ENCODE measurements at places on chromosomes 12 and 14.

DNA sequence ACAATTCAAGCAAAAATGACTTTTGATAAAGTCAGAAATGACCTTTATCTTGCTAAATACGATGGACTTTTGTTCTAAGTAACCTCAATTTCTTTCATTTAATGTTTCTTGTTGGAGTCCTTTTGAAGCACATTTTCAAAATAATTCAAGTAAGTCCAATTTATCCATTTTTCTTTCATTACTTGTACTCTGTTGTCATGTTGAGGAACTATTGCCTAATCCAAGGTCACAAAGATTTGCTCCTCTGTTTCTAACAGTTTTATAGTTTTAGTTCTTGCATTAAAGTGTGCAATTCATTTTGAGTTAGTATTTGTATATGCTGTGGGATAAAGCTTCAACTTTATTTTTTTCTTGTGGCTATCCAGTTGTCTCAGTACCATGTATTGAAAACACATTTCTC, 66.7 kb downstream of the CCER1 start:
- no peak for DNase-seq

GRCh38 chr12:93040367-93040766, 111.3 kb upstream of the EEA1 start:
- DNase-seq: no peak

DNA sequence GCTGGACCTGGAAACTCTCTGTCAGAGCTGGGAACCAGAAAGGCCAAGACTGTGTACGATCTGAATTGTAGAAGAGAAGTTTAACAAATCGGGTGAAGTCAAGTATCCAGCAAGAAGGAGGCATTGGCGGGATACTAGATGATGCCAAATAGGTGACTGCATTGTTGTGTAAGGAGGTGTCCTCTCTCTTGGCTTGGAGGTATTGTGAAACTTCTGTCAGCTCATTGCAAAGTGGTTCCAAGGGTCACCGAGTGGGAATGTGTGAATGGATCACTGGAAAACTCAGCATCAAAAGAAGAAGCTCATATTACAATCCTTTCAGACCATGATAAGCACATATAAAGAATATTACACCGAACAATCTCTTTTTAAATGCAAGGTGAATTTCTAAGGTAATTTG, 11.7 kb downstream of the NAV3 start:
- no peak for DNase-seq

DNA sequence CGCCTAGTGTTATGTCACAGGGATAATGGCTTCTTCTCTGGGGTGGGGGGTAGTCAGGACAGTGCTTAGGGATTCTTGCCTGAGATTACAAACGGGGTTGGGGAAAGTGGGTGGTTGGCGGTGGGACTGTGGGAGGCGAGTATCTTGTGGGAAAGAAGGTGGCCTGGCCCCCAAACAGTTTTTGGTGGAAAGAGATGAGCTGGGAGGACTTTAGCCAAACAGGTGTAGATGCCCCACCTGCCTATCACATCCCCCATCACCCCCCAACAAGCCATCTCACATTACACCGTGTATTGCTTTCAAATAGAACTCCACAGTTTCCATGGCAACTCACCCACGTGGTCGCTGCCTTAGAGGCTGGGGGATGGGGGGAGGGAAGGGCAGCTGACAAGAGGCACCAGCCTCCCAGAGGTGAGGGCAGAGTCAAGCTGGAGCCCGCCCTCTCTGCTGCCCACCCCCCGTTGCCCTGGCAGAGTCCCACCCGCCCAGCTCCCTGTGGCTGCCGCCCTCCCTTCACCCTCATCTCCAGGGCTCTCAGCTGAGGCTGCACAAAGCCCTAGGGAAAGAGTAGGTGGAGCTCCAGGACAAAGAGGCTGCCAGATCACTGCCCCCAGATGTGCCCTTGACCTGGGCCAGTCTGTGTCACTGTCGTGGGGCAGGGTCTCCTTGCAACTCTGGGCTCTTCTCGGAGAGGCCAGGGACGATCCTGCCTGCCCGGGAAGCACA, 98.3 kb downstream of the LRRC74A start:
- DNase-seq: no peak

DNA sequence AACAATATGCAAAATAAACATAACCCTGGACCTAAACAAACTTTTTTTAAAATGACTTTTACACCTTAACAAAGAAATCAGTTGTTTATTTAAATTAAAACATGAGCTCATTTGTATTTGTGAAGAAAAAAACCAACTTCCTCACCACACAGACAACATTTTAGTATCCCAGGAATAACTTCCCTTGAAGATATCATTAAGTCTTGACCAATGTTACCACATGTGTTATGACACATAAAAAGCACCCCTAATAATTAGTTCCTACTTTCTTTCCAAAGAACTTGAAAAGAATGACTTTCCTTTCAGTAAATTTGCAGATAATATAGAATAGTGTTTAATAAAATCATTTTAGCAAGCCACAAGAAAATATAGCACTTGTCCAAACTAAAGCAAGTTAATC, 42.4 kb downstream of the DUSP16 start:
- no peak for DNase-seq

- DNase-seq: peak; percentile 31
These were observed 29.5 kb downstream of the SLC25A21 start for GRCh38 chr14:37142835-37143401.

GRCh38 chr12:21546716-21547115, 20.6 kb downstream of the SPX start:
- DNase-seq: no peak

DNA sequence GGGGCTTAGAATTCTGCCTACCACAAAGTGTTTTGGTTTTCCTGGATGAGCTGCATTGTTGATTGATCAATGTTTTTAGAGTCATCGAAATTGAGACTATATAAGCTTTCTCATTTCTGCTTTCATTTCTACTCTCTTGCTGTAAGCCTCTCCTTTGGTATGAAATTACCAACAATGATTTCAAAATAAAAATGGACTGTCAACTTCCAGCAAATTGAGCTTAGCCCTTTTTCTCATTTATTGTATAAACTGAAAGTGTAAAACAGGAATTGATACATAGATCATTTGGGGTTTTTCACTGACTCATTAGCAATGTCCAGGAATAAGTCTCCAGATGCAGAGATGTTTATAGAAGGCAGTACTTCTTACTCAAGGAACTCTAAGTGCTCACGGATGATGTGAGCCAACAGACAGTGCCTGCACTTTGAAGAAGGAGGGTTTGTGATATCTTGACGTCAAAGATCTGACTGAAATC, 20.0 kb upstream of the PCNX1 start:
- peak; percentile 58 for DNase-seq

DNA sequence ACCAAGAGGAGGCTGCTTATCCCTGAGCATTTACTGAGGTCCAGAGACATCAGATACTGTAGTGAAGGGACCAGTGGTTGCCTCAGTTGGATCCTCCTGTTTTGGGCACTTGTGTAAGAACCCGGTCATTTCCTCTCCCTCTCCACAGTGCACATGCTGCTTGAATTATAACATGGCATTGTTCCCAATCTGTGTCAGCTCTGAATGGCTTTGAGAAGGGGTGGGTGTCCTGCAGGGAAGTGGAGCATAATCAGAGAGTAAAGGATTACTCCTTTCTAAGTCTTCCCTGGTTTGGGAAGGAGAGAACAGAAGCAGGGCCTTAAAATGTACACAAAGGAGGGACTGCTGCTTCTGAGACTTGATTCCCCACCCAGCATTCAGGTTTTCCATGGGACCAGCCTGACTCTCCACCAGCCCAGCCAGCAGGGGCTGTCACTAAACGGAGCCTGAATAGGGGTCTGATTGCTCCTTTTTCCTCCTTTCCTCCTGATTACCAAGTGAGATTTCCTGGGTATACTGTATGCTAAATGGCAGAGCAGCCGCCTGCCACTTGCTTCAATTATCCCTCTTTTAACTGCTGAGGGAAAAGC, 78.4 kb downstream of the NRXN3 start:
- DNase-seq: no peak

DNA sequence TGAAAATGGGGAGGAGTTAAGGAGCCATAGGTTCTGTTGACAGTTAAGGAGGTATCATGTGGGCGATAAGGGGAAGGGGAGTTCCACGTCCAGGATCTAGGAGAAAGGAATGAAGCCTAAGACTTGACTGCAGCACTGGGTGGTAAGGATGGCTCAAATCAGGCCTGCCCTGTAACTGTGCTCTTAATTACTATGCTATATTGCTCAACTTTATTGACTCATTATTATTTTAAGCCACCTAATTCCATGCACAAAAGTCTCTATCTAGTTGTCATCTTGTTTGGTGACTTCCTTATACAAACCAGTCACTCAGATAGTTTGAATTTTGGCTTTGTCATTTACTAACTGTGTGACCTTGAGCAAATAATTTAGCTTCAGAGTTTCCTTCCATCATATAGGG, 242.1 kb upstream of the ARHGAP5 start:
- DNase-seq: no peak

DNA sequence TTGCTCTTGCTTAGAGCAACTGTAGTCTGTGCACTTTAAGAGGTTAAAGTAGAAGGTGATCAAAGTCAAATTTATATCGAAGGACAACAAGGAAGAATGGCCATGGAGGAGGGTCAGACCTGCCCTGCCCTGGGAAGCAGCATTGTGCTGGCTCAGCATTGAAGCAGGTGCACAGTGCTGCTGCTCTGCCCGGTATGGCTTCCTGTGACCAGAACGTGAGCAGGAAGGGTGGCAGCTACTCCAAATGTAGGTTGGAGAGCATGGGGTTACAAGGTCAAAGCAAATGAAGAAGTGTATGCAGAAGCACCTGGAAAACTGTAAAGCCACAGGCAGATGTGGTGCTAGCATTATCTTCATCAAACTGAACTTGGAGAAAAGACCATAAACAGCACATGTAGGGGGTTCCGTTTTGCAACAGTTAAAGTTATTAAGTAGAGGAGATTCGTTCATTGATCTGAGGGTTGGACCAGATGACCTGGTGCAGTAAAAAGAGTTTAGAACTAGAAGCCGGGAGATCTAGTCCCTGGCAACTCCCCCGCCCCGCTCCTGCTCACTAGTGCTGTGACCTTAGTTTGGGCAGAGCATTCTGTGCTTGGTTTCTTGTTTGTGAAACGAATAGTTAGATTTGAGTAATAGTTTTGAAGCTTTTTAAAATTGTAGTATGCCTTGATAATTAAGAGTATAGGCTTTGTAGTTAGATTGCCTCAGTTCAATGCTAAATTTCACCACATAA, 84.2 kb downstream of the SCN8A start:
- DNase-seq: no peak

- no peak for DNase-seq
These were observed 78.2 kb upstream of the GTF2A1 start for GRCh38 chr14:81298911-81299310.

DNA sequence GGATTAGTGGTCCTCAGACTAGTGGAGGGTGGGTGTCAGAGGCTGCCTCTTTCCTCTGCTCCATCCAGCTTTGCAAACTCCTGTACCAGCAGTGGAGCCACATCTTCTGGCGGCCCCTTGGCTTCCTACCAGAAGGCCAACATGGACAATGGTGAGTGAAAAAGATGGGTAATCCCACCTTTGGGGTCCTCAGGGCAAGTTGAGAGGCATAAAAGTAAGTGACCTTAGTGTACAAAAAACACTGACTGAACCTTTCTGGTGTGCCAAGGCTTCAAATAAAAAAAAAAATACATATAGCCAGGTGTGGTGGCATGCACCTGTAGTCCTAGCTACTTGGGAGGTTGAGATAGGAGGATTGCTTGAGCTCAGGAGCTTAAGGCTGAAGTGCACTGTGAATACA, 9.2 kb upstream of the PIP4K2C start:
- no peak for DNase-seq

GRCh38 chr14:69156224-69156623, 3.3 kb upstream of the DCAF5 start:
- no peak for DNase-seq

DNA sequence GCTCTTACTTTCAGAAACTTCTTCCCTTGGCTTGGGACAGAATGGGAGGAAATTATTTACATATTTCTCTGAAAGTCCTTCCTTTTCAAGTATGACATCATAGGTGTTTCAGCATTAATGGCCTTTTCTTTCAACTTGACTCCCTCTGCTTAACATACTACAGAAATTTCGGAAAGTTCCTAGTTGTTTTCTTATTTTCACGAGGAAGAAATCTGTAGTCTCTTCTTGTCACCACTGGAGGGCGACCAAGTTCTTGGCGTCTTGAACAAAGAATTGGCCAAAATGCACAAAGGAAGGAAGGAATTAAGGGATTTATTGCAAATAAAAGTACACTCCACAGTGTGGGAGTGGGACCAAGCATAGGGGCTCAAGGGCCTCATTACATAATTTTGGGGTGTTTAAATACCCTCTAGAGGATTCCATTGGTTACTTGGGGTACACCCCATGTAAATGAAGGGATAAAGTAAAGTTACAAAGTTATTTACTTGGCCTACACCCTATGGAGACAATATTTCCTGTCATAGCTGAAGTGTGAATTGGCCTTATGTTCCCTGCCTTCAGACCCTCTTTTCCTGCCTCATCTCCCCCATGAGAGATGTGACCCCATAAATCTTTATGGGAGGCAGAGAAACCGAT, 70.4 kb downstream of the RPL10L start:
- DNase-seq: no peak
